ENCODE measurements at places on chromosomes 1 and 21.

DNA sequence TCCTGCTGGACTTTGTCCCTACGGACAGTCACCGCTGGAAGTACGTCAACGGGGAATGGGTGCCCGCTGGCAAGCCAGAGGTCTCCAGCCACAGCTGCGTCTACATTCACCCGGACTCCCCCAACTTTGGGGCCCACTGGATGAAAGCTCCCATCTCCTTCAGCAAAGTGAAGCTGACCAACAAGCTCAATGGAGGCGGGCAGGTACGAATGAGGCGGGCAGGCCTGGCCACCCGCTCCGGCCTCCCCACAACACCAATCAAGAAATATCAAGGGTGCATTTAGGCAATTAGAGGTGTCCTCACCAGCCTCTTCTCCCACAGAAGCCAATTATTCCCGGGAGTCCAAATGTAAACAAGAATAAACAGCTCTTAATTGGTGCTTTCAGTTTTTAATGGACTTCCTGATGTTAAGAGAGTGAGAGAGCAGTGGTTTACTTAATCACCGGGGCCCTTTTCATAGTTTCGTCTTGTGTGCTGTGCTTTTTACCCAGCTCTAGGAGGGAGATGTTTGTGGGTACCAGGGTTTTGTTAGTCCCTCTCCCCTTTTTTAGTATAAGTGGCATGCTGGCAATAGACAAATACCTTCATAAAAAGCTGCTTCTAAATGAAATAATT lies 10.7 kb downstream of the TBX19 start:
- no peak for DNase-seq

GRCh38 chr1:54874079-54874830 lies 12.7 kb downstream of the DHCR24 start:
- DNase-seq, result no peak

DNA sequence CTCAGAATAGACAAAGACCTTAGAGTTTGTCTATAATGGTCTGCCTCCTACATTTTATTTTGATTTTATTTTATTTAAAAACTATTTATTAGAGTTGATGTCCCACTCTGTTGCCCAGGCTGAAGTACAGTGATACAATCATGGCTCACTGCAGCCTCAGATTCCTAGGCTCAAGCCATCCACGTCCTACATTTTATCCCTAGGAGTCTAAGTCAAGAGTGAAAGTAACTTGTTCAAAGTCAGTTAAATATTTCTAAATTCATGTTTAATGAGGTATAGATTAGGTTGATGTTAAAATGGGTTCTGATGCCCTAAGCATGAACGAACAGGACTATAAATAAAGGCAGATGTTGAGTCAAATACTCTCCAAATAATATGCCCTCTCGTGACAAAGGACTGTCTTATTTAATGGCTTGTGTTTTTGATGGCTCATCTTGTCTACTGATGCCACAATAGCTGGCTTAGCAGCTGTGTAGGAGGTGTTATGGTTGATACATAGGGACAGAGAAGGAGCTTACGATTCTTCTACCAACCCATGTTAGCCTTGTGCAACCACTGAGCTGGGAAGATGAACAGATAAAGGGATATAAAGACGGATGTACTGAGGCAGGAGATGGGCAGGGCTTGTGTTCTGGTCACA lies 66.0 kb upstream of the CR1L start:
- DNase-seq, result no peak

- DNase-seq, result no peak
These were observed 275.6 kb downstream of the FOXD2 start for GRCh38 chr1:47713333-47713953.

DNA sequence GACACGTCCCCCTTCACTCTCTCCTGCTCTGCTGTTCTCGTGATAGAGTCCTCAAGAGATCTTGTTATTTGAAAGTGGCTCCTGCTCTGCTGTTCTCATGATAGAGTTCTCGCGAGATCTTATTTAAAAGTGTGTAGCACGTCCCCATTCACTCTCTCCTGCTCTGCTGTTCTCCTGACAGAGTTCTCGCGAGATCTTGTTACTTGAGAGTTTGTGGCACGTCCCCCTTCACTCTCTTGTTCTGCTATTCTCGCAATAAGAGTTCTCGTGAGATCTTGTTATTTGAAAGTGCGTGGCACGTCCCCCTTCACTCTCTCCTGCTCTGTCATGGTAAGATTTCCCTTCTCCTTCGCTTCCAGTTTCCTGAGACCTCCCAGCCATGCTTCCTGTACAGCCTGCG lies 47.9 kb downstream of the SMYD3 start:
- DNase-seq, result no peak

GRCh38 chr1:192980856-192981255 lies 78.3 kb downstream of the UCHL5 start:
- no peak for DNase-seq

GRCh38 chr1:169460191-169460833 lies 25.4 kb downstream of the SLC19A2 start:
- DNase-seq, result peak; percentile 52

GRCh38 chr1:66968574-66968973 lies 43.8 kb downstream of the MIER1 start:
- DNase-seq, result no peak

DNA sequence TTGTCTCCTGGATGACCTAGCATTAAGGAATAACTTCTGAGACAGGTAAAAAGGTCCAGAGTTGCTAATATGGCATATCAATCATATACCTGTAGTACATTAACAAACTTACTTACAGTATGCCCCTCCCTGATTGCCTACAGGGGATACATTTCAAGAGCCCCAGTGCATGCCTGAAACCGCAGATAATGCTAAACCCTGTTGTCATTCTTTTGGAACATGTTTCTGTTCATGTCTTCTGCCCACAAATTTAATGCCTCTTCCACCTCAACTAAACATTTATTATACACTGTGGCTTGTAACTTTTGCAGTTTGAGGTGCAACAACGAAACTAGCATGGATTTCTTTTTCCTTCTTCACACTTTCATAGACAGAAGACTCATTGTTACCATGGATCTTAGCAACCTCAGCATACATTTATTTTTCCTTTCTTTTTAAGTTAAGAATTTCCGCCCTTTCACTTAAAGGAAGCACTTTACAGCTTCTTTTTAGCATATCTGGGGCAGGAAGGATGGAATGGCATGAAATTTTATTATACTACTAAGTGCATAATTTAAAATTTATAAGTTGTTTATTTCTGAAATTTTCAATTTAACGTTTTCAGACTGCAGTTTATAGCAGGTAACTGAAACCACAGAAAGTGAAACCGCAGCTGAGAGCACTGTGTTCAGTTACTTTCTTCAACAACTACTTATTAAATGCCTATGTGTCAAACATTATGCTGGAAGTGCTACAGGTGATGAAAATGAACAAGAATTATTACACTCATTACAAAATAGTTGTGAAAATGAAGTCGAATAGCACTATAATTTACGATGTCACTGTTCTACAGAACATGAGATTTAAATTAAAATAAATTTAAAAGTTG lies 25.3 kb downstream of the F13B start:
- DNase-seq, result no peak

- no peak for DNase-seq
These were observed 13.5 kb upstream of the TNFRSF1B start for GRCh38 chr1:12153181-12153785.

DNA sequence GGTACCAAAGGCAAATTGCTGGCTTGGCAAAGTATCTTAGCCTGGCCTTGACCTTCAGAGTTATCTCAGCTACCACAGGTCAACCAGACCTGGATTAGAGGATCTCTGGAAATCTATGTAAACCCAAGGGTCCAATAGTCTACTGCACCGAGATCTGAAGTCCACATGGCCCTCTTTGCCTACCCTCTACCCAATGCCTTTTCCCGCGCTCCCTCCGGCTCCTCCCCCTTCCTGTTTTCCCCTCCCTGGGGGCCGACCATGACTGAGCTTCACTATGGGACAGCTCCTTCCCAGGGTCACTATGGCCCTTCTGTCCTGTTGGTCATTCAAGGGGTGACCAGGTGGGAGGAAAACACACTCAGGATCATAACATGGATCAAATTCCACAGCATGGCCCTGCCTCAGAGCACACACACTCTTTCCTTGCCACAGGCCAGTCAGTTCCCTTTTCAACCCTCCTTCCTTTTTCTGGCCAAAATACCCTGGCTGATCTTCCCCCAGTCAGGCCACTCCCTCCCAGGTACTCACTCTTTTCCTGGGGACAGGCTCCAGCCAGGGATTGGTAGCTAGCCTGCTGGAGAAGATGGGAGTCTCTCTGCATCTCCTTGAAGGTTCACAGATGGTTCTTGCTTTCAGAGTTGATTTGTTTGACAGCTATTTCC lies 19.1 kb upstream of the TMEM183A start:
- no peak for DNase-seq

- DNase-seq, result no peak
These were observed 10.5 kb upstream of the UCK2 start for GRCh38 chr1:165816826-165817497.

DNA sequence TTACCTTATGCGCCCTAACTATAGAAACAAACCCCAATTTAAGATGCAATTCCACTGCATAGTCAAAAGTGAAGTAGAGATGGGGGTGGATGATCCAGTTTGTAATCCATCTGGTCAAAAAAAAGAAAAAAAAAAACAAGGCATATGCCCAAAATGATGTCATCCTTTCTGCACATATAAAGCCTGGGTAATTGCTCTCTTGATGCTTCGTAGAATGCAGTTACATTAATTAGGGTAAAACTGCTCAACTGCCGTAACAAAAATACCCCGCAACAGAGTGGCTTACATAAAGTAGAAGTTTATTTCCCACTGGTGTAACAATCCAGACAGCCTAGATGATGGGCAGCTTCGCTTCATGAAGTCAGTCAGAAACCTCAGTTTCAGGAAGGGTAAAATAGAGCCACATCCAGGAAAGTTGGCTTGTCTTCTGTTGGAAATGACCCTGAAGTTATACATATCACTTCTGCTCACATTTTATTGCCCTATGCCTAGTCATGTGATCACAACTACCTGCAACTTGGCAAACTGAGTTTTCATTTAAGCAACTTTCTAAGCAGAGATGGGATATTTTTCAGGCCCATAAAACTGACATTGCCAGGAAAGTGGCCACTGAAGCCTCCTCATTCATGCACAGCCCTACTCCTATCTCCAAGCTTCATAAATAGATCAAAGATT lies 221.7 kb downstream of the C1orf94 start:
- no peak for DNase-seq

DNA sequence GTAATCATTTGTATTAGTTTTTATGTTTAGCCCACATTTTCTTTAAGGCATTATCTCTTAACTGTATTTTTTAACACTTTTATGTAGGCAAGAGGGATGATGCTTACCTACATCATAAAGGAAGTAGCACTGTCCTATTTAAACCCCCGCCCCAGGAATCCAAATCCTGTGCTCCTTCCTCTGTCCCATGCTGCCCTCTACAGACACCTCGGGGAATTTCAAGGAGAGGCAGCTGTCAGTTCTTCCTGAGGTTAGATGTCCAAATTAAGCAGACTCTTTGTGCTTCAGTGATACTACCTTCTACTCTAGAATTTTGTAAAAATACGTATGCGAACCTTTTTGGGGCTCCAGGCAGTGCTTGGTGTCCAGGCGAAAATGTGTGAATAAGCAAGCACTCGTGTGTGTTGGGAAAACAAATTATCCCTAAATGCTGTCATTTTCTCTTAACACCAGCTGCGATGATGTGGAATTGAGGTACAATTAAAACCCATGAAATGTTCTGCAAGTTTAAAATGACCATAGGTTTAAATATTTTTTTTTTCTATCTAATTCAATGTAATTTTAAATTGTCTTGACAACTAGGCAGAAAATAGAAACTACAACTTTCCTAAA lies 19.2 kb downstream of the CRCT1 start:
- peak; percentile 57 for DNase-seq

- no peak for DNase-seq
These were observed 579 bp upstream of the SLC19A1 start for GRCh38 chr21:45542667-45543370.

GRCh38 chr1:154186177-154186576 lies 5.7 kb downstream of the TPM3 start:
- peak; percentile 79 for DNase-seq

- no peak for DNase-seq
These were observed 117.9 kb downstream of the DMRTB1 start for GRCh38 chr1:53576866-53577760.

- DNase-seq, result no peak
These were observed 56.4 kb downstream of the ST6GALNAC3 start for GRCh38 chr1:76130992-76131391.

DNA sequence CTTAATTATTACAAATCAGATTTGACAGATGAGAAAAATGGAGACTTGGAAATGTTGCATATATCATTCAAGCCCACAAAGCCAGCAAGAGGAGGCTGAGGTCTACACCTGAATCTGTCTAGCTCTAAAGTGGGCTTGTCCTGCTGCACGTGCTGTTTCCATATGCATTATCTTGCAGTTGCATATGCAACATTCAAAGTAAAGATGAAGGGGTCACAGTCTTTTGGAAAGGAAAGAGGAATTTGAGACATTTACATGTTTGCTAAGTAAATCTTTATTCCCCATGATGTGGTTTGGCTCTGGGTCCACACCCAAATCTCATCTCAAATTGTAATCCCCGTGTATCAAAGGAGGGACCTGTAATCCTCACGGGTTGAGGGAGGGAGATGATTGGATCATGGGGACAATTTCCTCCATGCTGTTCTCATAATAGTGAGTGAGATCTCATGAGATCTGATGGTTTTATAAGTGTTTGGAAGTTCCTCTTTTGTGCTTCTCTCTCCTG lies 98.3 kb downstream of the BACH1 start:
- no peak for DNase-seq

DNA sequence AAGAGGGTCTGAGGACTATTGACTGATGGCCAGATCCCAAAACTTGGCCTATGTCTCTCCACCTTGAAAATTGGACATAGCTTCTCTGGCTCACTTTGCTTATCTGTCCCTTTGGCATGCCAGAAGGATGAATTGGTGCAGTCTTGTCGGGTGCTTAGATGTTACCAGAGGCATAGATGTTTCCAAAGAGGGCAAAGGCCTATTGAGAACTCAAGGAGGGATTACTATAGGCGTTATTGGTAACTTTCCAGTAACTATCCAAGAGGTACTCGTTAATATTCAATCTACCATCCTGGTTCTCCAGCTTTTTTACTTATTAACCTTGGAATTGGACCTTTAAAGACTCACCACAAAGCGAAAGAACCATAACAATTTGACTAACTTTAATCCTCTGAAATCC lies 368.3 kb upstream of the ESRRG start:
- DNase-seq, result no peak

DNA sequence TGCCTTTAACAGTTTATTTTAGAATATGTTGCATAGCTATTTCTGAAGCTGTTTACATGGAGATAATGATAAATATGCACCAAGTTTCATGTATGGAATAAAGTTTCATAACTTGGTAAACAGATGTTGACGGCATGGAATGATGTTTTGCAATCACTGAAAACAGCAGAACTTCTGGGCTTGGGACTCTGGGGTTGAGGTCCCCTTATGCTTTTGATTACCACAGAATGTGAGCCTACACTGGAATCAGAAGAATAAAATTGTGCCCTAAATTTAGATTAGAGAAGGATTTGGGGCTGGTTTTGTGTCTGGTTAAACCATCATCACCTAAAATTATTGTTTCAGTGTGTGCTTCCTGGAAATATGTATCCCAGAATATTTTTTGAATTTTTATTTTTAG lies 11.1 kb downstream of the KRTAP24-1 start:
- DNase-seq, result no peak

DNA sequence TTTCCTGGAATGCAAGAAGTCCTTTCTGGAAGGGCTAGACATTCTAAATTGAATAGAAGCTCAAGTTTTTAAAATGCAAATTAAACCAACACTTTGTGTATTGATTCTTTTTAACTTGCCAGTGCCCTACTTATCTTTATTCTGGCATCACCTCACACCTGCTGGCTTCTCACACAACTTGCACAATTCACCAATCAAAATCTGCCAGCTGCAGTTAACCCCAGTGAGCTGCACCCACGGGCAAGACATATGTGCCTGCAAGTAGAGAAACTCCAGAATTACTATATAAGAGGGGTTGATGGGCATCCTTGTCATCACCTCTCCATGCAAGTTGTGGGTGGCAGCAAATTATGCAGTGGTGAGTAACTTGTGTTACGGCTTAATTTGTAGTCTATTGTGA lies 11.7 kb upstream of the PLPPR4 start:
- DNase-seq, result no peak
